ENCODE measurements at places on chromosomes 12 and 14. TPM values are rescaled to one million over a fixed set of nuclear protein-coding genes. Genes with fewer than 3 reads are reported as not detected.

DNA sequence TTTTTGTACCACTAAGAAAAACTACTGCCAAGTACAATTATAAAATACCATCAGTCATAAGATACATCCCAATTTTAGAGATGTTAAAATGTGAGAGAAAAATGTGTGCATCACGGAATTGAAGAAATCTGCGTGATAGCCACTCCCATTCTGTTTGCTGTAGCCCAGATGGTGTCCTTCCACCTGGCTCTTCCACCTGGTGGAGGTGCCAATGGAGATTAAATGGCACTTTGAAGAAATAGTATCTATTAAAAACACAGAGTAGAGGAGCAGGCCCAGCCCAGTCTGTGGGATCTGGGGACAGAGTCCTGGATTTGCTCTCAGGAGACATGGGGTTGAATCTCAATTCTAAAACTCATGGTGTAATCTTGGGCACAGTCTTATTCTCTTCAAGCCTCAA, 35.5 kb downstream of the TSPAN11 start:
- ATAC-seq, result no peak

GRCh38 chr12:2298556-2299200, 245.9 kb downstream of the CACNA1C start:
- ATAC-seq, result no peak

DNA sequence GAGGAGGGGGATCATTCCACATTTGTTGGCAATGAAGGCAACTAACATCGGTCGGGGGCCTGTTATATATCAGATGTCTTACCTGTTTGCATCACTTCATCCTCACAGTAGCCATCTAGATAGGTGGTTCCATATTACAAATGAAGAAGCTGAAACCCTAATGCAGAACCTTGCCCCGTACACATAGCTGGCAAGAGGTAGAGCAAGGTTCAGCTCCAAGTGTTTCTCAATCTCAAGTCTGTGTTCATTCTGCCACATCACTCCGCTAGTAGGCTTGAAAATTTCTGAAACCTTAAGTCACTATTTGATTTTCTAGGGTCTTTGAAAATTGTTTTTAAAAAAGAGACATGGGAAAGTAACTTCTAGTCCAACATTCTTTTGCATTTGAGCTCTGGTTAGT, 17.0 kb downstream of the AVPR1A start:
- no peak for ATAC-seq

DNA sequence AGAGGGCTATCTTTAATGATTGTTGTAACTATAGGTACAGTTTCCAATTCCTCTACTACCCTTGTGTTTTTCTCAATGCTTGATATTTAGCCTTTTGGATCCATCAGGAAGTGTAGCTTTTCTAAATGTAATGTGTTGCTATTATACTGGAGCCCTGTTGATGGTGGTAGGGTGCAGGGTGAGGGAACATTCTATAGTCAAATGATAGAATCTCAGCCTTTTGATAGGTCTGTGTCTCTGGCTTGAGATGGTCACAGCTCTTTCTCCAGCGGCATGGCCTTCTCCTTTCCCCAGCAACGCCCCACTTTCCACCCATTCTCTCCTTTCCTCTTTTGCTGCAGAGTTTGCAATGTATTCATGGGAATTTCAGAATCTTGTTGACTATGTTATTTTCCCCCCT, 398.6 kb downstream of the RERGL start:
- no peak for ATAC-seq

DNA sequence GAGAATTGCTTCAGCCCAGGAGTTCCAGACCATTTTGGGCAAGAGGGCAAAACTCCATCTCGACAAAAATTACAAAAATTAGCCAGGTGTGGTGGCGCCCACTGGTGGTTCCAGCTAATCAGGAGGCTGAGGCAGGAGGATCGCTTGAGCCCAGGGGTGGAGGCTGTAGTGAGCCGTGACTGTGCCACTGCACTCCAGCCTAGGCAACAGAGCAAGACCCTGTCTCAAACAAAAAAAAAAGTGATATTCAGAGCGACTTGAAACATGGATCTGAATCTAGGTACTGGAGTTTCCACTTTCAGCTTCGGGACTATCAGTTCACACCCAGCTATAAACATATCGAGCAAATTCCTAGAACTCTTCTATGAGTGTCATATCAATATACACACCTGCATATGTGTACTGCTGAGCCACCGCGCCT, 16.3 kb upstream of the RNF34 start:
- ATAC-seq, result no peak

- ATAC-seq, result no peak
Measured at GRCh38 chr14:68578597-68578996, 214.3 kb downstream of the ZFP36L1 start.

GRCh38 chr14:99995700-99996356, 69.4 kb upstream of the EVL start:
- peak; percentile 87 for ATAC-seq

DNA sequence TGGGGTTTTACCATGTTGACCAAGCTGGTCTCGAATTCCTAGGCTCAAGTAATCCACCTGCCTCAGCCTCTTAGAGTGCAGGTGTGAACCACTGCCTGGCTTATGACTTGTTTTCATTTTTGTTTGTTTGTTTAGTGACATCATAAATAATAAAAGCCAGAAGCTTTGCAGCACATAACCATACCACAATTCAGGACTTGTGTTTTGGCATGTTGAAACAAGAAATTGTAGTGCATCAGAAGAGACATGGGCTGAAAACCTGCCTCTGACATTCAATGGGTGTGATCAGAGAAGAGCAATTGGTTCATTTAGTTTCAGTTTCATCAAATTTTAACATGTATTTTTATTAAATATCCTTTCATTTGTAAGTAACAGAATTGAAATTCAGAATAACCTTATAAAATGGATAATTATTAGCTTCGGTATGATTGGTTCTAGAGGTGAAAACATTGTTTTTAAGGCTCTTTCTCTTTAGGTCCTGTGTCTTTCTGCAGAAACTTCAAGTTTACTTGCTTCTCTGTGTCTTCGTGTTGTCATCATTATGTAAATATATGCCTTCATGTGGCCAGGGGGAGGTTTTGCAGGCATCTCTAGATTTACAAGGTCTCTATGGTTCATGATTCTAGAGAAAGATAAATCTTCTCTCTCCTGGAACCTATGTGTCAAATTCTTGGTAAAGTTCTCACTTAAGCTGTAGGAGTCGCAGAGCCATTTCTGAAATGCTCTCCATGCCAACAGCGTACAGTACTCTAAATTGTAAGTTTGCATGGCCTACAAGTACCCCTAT, 312.0 kb downstream of the KCNC2 start:
- ATAC-seq, result peak; percentile 57

DNA sequence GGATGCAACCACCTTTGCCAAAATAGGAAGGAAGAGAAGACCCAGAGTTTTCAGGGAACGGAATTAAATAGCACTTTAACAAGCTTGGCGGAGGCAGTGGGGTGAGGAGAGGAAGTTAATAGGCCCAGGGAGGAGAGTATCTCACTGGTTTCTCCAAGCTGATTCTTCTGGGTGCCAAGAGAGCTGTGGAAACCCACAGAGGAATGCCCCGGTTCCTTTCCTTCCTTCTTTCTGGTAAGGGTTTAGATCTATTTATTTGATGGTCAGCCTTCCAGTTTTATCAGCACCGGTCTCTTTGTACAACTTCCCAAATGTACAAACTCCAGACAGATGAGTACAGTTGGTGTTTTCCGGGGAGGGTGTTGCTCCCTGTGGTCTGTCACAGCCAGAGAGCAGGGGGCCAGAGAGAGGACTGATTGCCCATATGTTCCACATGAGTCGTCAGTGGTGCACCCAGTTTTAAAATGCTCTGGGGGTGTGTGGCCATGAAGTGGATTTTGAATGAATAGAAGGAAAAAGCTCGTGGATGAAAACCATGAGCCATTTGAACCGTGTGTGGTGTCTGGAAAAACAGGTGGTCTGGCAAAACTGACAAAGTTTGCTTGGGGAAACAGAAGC, 26.6 kb downstream of the PRKCH start:
- ATAC-seq, result no peak

DNA sequence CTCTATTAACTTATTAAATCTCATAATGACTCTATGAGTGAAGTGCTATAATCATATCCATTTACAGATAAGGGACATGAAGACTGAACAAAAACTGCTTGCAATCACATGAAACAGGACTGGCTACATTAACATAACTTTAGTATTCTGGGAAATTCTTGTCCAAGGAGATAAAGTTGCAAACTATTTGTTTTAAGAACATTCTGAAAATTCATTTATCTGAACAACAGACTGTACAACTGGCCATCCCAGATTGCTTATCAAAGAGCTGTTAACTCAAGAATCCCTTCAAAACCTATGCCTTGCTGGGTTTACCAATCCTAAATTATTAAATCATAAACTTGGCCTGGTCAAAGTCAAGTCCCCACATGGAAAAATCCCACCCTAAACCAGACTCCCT, 39.2 kb upstream of the POC1B start:
- ATAC-seq, result no peak

Gene KCNH5
- total RNA-seq, result not detected

Gene CRADD
- 22.5 TPM for total RNA-seq
